ENCODE measurements at places on chromosomes 7 and 10.

DNA sequence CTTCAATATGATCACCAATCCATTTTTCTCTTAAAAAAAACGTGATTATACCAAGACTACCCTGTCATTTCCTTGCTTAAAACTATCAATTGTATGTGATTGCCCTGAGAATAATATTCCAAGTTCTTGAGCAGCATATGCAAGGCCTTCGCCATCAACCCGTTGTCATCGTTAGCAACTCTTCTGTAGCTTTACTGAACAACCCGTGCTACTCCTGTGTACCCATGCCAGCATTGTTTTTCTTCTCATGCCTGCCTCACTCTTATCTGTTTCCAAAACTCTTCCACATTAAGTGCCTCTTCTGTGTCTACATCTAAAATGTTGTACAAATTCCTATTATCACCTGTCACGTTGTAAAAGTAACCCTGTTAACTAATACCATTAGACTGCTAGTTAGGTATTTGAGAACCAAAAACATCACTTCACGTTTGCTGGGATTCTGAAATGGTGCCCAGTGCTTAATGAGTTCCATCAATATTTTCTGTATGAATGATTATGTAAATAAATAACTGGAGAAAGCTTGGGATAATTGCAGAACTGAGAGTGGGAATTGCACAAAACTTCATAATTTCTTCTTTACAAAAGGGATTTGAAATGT is 10.5 kb downstream of the CAV2 start:
- DNase-seq: no peak

DNA sequence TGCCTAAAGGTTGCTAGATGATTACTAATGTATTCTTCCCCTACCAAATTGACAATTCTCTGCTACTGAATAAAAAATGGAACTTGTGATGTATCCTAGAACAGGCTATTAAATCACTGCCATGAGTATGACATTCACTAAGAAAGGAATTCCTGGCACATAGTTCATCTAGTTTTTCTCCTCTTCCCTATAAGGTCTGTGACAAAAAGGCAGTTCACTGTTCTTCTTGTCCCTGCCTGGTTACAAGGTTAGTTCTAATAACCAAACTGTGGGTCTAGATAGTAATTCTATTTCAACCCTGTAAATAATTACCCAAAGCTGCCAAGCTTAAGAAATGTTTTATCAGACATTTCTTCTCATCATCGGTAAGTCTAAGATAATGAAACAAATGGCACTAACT is 245.6 kb downstream of the BICC1 start:
- no peak for DNase-seq

- DNase-seq: no peak
These were observed 18.5 kb downstream of the MYH16 start for GRCh38 chr7:99290980-99291607.

DNA sequence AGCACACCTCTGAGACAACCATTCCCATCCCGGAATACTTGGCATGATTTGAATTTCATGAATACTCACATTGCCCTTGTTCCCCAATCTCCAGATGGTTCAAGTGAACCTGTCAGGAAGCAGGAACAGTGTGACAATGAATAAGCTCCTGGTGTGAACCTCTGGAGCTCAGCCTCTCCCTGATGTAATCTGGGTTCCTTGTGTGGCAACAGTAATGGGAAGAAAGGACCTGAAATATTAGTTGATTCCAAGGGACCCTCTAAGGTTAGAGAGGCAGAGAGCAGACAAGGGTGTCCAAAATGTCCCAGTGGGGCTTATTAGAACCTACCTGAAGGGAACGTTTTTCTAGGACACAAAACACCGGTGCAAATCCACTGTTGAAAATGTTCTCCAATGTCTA is 8.5 kb downstream of the OR2A7 start:
- DNase-seq: no peak

GRCh38 chr10:24552346-24553016 is 171.2 kb downstream of the ARHGAP21 start:
- DNase-seq: no peak

DNA sequence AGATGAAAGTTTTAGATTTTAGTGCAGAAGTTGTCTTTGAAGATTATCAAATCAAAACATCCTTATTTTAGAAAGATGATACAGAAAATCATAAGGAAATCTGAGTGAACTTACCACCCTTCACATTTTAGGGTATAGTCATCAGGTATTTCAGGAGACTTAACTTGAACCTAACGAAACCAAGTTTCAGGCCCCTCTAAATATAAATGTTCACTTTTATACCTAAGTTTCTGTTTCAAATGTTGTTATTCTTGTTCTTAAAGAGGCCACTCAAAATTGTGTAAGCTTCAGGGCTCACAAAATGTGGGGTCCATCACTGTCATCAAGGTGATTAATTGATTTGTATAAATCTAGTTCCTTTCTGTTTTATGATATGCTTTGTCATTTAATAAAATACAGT is 216.2 kb downstream of the KIAA1217 start:
- DNase-seq: no peak

- peak; percentile 89 for DNase-seq
These were observed 178.2 kb downstream of the DIP2C start for GRCh38 chr10:511101-511848.

DNA sequence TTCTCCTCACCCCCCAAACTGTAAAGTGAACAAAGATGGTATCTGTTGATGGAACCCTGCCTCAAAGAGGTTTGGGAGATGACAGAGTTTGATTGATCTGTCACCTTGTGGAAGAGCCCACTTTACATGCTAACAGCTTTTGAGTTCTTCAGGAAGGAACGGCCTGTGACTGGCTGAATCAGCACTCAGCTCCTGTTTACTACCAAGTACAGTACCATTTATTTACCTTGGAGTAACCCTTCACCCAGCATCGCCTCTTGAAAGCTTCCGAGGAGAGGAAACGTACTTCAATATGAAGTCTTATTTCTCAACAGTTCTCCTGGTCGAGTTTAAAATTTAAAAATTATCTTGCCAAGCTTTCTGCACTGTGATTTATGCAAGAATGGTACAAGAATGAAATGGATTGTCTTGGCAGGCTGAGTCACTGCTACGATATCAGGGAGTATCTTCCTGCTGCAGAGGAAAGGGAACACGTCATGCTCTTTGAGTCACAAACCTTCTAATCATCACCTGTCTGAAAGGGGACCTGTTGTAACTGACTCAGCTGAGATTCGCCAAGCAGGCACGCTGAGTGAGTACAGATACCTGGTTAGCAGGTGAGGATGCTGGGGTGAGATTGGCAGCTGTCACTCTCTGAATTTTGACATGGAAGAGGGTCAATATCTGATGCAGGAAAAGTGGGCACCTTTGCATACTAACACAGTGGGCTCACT is 30.1 kb downstream of the KLF6 start:
- DNase-seq: peak; percentile 99

DNA sequence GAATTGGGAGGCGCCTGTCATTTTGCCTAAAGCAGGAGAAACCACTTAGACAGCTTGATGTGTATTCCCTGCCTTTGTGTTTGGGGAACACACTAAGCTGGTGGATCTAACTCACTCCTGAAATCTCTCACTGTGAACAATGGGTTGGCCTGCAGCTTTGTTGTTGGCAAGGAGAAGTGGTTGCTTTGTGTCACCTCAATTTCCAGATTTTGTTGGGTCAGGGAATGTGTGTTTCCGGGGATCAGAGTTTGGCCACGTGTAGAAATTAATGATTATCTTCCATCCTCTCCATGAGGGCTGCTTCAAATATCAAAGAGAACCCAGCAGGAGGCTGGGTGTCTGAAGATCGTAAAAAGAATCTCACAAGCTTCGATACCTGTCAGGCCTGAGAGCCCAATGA is 27.8 kb downstream of the A1CF start:
- no peak for DNase-seq

DNA sequence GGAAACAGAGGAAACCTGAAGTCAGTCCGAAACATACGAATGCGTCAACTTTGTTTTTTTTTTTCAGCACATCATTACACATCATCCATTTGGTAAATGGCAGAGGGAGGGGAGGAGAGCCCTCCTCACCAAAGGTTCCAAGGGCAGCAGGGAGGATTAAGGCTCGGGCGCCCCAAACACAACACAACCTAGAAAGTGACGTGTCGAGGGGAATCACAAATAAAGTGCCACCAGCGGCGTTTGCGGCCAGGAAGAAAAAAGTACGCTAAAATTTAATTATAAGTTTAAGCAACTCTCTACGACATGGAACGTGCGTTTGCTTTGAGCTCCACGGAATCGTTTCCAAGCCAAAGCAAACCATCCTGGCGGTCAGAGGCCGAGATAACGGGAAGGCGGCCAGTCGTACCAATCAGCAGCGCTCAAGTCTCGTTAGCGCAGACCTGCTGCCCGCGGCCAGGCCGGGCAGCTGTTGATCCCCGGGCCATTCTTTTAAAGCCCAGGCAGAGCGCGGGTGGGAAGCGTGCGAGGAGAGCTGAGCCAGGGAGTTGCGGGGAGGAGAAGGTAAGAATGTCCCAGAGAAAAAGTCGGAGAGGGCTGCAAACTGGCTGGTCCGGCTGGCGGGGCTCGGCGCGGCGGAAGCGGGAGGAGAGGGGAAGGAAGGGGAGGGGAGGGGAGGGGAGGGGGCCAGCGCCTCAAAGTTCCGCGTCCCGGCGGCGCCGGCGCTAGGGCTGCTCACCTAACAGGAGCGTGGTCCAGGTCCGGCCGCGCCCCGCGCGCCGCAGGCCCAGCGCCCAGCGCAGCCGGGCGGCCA is 719 bp downstream of the DPY19L1 start:
- DNase-seq: peak; percentile 58

DNA sequence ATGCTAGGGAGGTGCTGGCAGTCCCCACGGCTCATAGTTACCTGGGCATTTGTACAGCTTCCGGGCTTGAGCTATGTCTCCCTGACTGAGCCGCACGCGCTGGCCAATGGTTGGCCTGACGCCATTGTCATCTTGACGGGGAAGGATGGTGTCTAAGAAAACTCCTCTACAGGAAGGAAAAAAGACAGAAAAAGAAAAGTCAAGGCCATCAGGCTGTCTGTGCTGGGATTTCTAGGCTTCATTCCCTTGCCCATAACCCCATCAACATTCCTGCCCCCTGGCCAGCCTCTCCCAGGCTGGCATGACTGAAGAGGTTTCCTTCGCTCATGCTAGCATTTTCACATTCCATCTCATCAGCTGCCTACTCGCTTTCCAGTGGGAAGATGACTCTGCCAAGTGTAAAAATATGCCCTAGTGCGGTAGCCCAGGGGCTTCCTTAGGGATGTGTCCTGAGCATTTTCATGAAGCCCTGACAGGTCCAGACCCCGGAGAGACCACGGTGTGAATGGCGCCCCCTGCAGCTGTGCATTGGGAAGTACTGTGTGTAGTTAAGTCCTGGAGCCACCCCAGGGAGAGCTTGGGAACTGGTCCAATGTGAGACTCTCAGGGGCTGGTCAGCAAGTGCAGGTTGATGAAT is 54.5 kb upstream of the OPALIN start:
- no peak for DNase-seq

- DNase-seq: no peak
These were observed 20.4 kb downstream of the BRI3 start for GRCh38 chr7:98301693-98302470.

- peak; percentile 64 for DNase-seq
These were observed 191.2 kb upstream of the PRSS1 start for GRCh38 chr7:142557971-142558582.

GRCh38 chr7:137690635-137691034 is 156.1 kb downstream of the DGKI start:
- no peak for DNase-seq

- DNase-seq: no peak
These were observed 49.8 kb upstream of the AGK start for GRCh38 chr7:141501451-141501850.

- no peak for DNase-seq
These were observed 115.5 kb downstream of the AGMO start for GRCh38 chr7:15446280-15446679.

GRCh38 chr7:44060091-44060947 is 5.0 kb downstream of the PGAM2 start:
- no peak for DNase-seq

DNA sequence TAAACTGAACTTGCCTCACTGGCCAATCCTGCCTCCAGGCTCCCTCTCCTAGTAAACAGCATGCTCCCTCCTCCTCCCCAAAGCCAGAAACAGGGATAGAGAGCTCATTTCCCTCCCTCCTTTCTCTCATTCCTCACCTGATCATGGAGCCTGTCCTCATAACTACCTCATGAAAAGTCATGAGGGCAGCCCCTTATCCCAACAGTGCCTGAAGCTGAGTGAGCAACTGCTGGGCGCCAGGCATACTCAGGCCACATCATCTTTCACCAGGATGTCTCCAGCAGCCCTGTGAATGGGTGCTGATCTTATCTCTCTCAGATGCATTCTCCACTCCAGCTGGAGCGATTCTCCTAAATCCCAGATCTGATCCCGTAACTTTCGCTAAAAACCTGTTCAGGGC is 307.2 kb downstream of the PRPF18 start:
- peak; percentile 65 for DNase-seq

DNA sequence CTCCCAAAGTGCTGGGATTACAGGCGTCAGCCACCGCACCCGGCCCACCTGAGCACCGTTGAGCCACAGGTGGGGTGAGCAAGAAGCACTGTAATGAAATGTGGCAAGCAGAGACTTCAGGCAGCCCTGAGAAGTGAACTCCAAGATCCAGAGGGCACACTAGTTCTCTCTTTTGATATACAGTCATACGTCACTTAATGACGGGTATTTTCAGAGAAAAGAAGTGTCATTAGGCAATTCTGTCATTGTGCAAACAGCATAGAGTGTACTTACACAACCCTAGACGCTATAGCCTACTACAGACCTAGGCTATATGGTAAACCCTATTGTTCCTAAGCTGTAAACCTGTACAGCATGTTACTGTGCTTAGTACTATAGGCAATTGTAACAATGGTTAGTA is 7.9 kb downstream of the PANK1 start:
- DNase-seq: no peak

DNA sequence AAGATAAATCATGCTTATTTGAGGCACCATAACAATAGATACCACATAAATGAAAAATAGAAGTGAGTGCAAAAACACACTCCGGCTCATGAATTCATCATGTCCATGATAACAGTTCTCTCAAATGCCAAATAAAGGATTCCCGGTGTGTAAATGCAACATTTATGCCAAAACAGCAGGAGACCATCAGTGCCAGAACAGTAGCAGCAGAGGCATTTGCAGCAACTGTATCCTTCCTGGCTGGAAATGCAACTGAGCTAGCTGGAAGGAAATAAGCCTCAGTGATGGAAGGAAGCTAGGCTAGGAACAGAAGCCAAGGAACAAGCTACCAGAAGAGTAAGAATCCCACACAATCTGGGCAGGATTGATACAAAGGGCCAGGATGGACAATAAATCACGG is 79.9 kb upstream of the THSD7A start:
- DNase-seq: no peak

GRCh38 chr10:71623098-71623985 is 96.2 kb downstream of the C10orf105 start:
- peak; percentile 55 for DNase-seq

- DNase-seq: no peak
These were observed 16.4 kb upstream of the RUFY2 start for GRCh38 chr10:68423522-68423921.

DNA sequence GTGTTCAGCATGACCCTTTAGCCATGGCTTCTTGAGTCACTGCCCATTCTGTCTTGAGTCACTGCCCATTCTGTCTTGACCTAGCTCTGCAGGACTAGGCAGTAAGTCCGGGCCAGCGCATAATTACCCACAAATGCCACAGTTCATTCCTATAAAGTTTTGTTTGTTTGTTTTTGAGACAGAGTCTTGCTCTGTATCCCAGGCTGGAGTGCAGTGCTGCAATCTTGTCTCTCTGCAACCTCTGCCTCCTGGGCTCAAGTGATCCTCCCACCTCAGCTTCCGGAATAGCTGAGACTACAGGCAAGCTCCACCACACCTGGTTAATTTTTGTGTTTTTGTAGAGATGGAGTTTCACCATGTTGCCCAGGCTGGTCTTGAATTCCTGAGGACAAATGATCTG is 32.7 kb upstream of the TARP start:
- peak; percentile 86 for DNase-seq

Measured in A172 (cell line).